ENCODE measurements at places on chromosomes 2 and 18.
A peak's percentile ranks its signal among the peaks of the same experiment; 100 is the strongest.

GRCh38 chr2:172710584-172711047, 25.0 kb upstream of the RAPGEF4 start:
- DNase-seq: no peak

DNA sequence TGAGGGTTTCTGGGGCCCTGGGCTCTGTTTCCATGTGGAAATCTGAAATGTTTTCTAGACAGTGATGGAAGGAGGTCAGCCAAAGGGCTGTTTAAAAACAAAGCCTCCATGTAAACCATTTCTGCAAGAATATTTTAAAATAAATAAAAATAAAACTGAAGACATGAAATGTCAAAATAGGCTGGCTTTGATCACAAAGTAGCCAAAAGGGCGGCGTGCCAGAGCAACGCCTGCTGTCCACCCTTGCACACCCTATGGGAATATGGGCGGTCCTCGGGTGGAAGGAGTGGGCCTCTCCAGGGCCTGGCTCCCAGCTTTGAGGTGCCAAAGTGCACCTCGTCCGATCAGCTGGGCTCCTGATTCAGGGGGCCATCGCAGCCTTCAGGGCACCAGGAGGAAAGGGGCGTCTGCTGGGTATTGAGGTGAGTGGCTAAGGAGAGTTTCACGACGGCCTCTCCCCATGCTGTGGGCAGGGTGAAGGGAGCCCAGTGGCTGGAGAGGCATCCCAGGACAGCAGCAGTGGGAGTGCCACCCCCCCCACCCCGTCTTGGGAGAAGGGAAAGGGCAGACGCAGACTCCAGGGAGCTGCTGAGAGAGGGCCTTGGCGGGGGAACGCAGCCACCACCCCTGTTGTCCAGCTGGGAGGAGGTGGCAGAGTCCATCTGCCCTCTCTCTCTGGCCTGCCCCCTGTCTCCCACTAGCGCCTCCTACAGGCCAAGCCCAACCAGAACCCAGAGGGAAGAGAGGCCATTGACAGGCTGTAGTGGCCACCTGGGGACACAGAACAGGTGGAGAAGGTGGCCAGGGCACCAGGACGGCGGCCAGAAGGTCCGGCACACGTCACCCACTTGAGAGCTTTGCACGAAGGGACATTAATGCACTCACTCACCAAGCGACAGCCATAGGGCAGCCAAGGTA, 5.7 kb upstream of the ERFE start:
- no peak for DNase-seq

GRCh38 chr2:118103951-118104940, 16.0 kb downstream of the INSIG2 start:
- DNase-seq: no peak

DNA sequence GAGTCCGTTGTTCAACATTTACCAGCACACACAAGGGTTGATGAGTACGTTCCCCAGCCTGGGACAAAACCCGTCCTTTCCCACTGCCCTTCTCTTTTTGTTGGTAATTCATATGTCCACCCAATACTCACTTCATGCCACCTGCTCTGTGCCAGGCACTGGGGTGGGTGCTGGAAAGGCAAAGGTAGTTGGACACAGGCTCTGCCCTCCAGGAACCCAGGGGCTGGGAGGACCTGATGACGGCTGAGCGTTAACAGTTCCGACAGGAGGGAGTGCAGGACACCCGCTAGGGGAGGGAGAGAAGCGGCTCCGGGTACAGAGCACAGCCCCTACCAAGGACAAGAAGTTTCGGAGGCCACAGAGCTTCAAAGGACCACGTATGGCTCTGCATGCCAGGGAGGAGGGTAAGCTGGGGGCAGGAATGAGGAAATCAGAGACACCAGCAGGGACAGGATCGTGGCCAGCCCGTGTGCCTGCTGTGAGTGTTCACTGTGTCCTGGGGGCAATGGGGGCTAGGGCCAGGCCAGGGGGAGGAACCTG, 134.1 kb upstream of the GPC1 start:
- DNase-seq: no peak

- no peak for DNase-seq
Observed at GRCh38 chr18:63132819-63133200, 186.8 kb downstream of the BCL2 start.

DNA sequence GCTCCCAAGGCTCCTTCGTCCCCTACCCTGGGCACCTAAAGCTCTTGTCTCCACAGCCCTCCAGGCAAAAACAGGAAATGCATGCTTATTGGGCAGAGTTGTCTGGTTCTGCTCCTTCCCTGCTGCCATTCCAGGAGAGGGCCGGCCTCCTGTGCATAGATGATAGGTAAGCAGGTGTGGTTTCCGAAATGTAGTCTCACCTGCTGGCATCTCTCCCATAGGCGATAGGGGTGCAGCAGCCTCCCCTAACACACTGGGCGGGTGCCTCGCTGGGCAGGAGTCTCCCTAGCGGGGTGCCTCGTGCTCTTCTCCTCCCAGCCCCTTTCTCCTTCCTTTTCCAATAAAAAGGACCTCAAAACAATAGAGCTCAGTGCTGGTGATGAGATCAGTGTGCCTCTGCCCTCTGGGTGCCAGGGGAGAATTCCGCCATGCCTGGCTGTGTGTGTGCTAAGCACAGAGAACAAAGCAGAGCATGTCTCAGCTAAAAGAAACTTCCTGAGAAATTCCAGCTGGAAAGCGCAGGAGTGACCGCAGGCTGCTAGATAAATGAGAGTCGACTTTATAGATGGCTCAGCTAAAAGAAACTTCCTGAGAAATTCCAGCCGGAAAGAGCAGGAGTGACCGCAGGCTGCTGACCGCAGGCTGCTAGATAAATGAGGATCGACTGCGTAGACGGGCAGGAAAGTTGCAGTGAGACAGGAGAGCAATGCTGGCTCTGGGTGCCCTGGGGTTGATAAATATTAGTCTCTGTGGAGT, 11.3 kb upstream of the PXDN start:
- DNase-seq: no peak

GRCh38 chr2:223909001-223909741, 36.0 kb downstream of the WDFY1 start:
- no peak for DNase-seq

- no peak for DNase-seq
Observed at GRCh38 chr2:234989183-234989701, 37.4 kb downstream of the SH3BP4 start.

DNA sequence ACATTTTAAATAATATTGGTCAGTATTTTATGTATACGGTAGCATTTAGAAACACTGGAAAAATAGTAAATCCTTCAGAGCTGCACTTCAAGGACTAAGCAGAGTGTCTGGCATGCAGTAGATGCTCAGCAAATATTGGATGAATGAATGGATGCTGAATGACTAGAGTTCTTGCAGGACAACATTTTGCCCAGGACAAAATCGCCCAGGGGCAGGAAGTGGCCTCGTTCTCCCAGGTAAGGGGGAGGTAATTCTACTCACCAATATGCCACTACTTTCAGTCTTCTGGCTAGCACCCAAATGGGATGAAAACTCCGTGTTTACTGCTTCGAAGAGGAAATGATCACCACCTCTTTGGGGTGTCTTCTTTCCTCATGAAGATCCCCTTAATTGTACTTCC, 4.0 kb upstream of the DGUOK start:
- DNase-seq: no peak

- no peak for DNase-seq
Observed at GRCh38 chr2:165425556-165425955, 43.9 kb upstream of the CSRNP3 start.

GRCh38 chr2:119679846-119680245, 845 bp downstream of the TMEM177 start:
- DNase-seq: no peak

GRCh38 chr2:75998451-75998850, 287.7 kb upstream of the GCFC2 start:
- DNase-seq: no peak

- DNase-seq: no peak
Observed at GRCh38 chr2:198597648-198598047, 793.3 kb downstream of the PLCL1 start.

DNA sequence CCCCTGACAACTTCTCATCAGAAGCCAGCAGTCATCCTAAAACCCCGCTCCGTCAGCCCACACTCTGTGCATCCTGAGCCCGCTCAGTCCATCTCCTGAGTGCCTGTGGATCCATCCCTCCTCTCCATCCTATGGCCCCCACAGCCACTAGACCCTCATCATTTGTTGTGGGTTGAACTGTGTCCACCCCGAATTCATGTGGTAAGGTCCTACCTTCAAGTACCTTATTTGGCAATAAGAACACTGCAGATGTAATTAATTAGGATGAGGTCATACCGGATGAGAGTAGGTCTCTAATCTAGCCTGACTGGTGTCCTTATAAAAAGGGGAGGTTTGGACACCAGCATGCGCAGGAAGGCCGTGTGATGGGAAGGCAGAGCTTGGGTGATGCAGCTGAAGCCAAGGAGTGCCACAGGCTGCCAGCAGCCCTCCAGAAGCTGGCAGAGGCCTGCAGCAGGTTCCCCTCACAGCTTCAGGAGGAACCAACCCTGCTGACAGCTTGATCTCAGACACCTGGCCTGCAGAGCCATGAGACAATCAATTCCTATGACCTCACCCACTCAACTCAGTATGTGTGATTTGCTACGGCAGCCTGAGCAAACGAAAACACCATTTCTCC, 192.4 kb downstream of the ZBTB7C start:
- no peak for DNase-seq

- DNase-seq: no peak
Observed at GRCh38 chr18:12278215-12278671, 24.1 kb downstream of the CIDEA start.

DNA sequence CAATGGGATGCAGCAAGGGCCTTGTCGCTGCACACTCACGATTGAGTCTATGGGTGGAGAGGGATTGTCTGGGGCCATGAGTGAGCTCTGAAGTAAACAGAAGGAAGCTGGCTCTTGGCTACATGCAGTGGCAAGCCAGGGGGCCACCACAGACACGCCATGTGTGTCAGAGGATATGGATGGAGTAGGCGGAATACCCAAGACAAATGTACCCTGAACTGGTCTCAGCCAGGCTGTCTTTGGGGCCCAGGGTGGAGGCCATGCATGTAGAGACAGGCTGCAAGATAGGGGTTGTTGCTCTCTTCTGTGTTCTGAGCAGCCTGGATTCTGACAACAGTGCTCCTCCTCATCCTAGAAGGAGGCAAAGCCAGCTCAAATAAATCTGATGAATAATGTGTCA, 24.0 kb upstream of the ITGA6 start:
- no peak for DNase-seq

- DNase-seq: no peak
Observed at GRCh38 chr2:231457101-231457500, 7.2 kb downstream of the NCL start.

DNA sequence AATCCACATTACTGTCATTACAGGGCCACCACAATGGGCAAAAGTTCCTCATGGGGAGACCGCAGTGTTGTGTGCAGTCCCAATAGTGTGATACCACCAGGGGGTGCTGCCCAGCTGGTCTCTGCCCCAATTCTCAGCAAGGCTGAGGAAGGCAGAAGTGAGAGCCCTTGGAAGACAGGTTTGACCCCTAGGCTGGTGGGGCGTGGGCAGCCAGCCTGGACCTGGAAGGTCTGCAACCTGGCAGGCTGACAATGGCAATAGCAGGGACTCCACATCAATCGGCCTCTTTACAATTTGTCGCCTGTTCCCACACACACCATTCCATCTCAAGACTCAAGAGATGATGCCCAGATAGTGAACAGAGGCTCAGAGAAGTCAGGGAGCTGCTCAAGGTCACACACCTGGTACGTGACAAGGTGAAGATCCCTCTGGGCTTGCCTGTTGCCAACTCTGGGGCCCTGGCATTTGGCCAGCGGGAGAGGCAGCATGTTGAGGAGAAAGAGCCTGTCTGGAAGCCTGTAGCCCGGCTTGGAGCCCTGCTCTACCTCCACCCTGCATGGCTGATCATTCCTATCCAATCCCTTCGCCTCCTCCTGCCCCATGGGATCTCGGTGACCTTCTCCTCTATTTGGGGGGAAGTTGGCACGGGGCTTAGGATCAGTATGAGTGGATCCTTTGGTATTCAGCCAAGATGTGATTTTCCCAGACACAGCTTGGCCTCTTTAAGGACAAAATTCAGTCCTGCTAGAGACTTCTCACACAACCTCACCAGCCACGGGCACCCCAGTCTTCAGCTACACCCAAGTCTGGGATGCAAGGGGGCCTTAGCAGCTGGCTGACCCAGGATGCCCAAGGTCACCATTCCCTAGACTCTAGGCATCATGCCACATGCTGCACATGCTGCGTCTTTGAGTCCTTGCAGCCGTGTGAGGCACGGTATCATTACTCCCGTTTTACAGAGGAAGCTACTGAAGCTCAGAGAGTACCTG, 2.9 kb upstream of the ATOH8 start:
- DNase-seq: peak; percentile 23

GRCh38 chr2:214311031-214311533, 99.8 kb upstream of the VWC2L start:
- DNase-seq: no peak

- no peak for DNase-seq
Observed at GRCh38 chr2:120020554-120020953, 7.7 kb downstream of the EPB41L5 start.

DNA sequence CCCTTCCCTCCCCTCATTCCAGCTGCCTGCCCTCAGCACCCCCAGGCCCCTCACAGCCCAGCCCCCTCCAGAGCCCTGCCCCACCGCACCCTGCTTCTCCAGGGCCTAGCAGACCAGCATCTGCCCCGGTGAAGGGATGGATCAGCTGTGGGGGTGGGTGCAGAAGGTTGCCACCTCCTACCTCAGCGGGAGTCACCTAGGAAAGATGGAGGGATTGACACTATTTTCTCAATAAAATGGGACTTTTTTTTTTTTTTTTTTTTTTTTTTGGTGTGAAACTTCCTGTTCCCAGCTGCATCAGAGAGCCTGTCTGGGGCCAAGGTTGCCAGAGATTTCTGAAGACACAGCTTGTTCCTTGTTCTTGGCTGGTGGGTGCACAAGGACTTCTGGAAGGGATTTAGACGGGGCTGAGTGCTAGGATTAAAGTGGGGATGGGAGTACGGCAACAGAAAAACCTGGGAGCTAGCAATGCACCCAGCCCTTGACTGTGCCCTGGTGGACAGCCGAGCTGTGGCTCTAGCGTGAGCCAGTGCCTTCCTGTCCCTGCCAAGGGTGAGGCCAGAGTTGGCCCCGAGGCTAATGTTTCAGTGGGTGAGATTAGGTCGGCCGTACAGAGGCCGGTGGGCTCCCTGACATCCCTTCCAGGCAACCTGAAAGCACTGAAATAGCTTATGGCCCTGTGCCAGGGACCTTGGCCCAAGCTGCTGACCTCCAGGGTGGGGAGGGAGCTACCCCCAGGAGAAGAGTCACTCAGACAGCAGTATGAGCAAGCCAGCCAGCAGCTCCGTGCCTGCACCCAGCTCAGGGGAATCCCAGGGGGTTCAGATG, 4.6 kb downstream of the B3GNT7 start:
- no peak for DNase-seq

GRCh38 chr2:10947446-10948187, 35.9 kb downstream of the KCNF1 start:
- no peak for DNase-seq

GRCh38 chr2:160482673-160483072, 10.9 kb downstream of the RBMS1 start:
- DNase-seq: no peak

DNA sequence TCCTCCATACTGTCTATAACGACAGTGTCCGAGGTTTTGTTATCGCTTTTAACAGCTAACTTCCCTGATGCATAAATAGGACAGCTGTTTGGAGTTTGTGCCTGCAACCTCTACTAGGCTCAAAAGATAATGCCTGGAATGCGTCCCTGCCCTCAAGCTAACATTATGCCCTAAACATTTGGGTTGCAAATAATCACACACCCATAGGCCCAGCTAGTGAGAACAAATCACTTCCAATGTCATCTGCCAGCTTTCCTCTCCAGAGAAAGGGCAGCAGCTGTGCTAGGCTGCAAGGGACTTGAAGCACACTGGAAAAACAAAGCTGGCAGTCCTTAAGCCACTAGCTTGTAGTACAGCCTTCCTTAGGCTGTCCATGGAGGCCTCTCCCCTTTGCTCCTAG, 201.8 kb upstream of the LYPD1 start:
- DNase-seq: no peak
